Anterior cingulate cortex (tissue), 58 donors: ENCODE measurements at places on chromosomes 1 and 21.

GRCh38 chr1:244011271-244011670 lies 39.8 kb upstream of the ZBTB18 start:
- no peak for DNase-seq

DNA sequence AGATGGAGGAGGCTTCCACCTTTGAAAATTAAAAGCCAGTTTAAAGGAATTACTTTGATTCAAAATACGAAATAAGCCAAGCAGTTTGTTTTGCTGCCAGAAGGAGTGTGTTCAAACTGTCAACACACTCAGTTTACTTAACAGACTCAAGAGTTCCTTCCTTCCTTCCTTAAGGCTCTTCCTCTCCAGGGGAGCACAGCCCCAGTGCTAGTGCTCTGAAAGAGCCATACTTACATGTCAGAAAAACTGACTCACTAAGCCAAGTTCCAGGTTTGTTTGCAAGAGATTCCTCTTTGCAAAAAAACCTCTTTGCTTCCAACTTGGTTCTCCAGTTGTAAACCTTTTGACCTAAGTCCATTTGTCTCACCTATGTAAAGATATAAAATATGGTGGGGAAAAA lies 14.3 kb downstream of the SETD4 start:
- DNase-seq = no peak

GRCh38 chr1:22736501-22737080 lies 26.0 kb downstream of the EPHB2 start:
- DNase-seq = no peak

DNA sequence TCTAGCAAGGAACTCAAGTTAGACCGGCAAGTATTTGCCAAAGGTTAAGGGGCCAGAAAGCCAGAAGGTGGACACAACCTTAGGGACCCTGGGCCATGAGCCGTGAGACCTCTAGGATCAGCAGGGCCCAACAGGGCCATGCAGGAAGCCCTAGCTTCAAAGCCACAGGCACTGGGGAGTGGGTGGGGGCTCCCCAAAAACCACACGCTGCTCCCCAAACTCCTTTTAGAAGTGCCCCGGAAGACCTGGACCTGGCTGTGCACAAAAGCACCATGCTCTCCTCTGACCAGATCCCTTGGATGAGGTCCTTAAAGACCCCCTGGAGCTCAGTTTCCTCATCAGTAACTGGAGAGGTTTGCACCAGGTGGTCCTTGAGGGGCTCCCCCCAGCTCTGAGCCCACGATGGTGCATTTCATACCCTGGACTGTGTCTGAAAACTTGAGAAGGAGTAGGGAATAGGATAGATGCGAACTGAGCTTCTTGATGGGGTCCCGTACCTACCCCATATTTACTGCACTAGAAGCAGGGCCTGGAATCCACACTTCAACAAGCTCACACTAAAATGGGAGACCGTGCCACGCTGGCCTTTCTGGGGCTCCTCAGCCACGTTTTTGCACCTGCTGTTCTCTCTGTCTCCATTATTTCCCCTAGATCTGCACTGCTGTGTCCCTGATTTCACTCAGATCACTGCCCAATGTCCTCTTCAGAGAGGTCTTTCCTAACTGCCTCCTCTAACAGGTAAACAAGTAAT lies 40.6 kb upstream of the LBR start:
- no peak for DNase-seq

DNA sequence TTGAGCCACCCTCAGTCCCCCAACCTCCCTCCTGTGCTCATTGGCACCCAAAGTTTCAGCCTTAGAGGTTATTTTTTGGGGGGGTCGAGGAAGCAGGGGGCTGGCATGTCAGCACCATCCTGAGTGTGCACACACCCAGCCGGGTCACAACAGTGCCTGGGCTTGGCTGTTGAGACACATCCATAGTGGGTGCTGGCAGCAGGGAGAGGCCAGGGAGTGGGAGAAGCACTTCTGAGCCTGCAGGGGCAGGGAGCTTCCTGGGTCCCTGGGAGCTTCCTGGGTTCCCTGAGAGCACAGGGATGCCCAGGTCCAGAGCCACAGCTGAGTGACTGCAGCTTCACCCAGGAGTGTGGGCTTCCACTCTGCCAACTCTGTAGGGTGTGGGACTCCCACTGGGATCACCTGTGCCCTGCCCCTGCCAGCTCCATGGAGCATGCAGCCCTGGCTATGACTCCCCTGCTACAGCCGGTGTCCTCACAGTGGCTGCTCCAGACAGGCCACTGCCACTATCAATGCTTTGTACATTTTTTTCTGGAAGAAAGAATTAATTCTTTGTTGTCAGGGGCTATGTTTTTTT lies 240.4 kb downstream of the PTGER3 start:
- no peak for DNase-seq

DNA sequence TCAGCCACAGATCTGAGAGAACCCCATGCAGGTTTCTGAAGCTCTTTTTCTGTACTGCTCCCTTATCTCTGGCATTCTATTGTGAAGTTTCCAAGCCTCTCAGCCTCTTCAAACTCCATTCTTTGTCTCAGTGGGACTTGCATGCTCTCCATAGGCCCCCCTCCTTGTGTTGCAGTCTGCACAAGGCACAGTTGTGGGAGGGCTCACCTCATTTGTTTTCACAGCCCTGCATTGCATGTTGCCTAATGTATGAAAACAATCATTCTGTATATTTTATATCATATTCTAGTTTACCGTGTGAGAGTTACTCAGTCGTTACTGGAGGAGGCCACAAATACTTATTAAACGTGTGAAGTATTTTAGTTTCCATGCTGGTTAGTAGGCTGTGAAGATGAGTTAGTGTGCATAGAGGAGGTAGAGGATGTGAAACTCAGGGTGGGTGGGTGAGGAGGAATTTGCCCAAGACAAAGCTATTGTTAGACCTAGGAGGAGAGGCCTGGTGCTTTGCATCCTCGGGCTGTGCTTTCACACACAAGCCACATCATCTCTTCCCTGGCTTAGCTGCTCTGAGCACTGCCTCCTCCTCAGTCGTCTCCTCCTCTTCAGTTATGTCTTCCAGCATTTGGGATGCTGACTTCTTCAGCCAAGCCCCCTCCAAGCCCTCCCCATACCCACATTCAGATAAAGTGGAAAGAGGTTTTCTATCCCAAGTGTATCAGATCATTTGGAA lies 7.8 kb upstream of the CHI3L2 start:
- peak; percentile 6 for DNase-seq

- no peak for DNase-seq
Measured at GRCh38 chr1:184027826-184028695, 9.5 kb downstream of the COLGALT2 start.

DNA sequence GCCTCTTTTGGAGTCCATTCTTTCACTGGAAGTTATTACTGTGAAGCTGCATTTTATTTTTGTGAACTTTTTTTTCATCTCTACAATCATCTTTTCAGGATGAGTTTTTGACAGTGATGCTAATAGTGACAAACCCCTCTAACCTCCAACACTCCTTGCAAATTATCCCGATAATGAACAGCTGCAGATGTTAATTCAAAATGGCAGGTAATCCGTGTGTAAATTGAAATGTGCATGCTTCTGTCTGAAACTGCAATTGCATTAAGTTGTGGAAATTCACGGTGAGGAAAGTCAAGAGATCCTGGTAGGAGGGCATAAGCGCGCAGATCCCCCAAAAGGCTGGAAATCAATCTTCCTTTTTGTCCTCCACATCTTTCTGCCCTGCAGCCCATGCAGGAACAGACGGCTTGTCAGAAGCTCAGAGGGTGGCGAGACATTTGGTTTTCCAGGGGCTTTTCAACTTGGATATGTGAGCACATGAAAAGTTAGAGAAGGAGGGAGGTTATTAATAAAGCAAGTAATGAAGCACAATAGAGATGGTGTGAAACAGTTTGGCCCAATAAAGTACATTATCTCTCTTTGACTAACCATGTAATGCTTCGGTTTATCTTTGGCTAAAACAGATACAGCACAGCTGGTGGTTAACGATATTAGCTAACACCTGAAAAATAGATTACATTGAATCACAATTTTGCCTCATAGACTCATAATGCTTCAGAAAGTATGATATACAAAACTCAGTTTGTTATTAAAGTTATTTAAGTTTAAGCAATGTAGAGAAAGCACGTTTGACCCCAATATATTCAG lies 143.5 kb upstream of the COA6 start:
- no peak for DNase-seq

- DNase-seq = no peak
Measured at GRCh38 chr1:3107201-3107600, 38.2 kb downstream of the PRDM16 start.

DNA sequence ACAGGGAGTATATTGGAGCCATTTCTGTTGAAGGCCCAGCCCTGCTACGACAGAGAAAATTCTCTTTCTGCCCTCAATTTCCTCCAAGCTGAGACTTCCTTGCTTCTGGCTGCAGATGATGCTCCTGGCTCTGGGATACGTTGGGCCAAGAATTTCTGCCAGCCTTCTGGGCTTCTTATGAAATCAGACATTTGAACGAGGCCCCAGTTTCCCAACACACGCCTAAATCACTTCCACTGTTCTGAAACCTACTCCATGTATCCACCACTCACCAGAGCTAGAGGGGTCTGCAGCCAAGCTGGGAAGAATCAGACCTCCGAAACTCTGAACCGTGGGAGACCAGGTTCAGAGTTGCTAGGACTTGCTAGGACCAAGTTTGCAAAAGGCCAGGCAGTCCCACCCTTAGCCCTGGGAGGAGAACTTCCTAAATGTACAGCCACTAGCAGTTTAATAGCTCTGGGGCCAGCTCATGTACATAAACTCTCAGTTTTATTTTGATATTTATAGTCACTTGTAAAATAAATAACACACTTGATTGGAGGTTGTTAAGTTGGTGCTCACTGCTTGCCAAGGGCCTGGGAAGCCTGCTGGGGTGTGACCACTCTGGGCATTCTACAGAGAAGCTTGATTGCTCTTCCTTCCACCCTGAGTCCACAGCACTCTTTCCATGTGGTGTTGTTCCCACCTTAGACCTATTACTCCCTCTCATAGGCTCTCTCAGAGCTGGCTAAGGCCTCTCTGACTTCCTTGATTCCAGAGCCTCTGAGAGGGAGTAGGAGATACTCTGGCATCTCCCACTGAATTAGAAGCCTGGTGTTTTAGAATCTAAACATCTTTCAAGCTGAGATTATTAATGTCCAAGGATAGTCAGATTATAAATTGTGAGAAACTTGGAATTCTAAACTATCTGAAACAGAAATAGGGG lies 83.4 kb upstream of the TRABD2B start:
- no peak for DNase-seq

GRCh38 chr1:161962091-161962887 lies 61.4 kb downstream of the OLFML2B start:
- DNase-seq = no peak

- no peak for DNase-seq
Measured at GRCh38 chr1:201261771-201262547, 21.3 kb upstream of the PKP1 start.

GRCh38 chr1:151760597-151761385 lies 2.5 kb downstream of the MRPL9 start:
- no peak for DNase-seq

GRCh38 chr1:205065666-205066065 lies 18.6 kb downstream of the TMEM81 start:
- no peak for DNase-seq

- DNase-seq = no peak
Measured at GRCh38 chr1:3018576-3018975, 2.7 kb upstream of the ACTRT2 start.

- DNase-seq = no peak
Measured at GRCh38 chr1:59089036-59089798, 207.7 kb upstream of the FGGY start.

GRCh38 chr1:108560189-108560873 lies 431 bp downstream of the EEIG2 start:
- DNase-seq = no peak

DNA sequence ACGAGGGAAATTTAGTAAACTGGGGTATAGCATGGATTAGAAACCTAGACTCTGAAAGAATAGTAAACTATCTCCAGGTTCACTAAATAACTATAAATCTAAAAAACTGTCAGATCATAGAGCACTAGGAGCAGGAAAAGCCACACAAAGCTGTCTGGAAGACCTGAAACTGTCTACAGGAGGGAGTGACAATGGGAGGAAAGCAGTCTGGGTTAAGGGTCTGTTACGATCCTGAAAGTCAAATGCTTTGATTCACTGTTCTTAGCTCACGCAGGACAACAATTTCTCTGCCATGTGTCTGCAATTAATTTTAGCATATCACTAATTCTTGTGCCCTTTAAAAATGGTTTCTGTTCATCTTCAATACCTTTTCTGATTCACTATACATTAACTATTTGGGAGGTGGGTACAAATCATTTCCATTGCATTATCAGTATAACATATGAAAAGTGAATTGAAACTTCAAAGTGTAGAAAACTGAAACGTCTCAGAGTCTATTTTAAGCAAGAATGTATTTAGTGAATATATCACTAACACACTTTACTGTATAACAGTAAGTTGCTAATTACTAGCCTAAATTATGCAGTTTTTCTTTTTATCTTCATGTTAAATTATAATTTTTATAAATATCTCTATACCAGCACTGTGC lies 18.4 kb downstream of the CEP170 start:
- DNase-seq = no peak

GRCh38 chr21:42621166-42621818 lies 32.1 kb upstream of the PDE9A start:
- DNase-seq = no peak

DNA sequence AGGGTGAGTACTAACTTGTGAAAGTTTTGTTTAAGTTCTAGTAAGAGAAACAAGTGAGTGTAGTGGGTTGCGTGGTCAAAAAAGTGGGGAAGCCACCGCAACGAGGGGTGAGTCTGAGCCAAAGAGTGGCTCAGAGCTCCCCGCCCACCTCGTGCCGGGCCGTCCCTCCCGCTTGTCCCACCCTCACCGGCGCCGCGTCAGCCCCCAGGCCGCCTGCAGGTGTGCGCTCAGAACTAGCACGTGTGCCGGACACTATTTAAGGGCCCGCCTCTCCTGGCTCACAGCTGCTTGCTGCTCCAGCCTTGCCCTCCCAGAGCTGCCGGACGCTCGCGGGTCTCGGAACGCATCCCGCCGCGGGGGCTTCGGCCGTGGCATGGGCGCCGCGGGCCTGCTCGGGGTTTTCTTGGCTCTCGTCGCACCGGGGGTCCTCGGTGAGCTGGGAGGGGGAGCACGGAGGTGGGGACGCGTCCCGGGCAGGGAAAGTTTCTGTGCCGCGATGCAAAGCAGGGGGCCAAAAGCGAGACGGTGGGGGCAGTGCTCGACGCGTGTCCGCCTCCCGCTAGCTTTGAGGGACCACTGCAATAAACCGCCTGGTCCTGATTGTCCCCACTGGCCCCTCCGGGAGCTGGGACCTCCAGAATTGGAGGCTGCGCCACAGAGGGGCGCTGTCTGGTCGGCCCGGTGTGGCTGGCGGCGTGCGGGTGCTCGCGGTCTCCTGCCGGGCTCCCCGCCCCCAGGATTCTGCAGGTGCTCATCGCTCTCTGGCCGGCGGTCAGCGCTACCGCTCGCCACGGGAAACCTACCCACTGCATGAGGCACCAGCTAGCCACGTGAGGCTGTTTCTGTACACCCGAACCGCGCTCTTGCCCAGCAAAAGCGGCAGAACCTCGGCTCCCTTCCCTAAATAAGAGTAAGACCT lies at the start of gene CR2:
Gene CR2, plus strand, starts transcription at position 283 of the 919 bp plus-strand sequence. Its CDS starts 91 bp downstream, at position 374.
- DNase-seq = no peak

DNA sequence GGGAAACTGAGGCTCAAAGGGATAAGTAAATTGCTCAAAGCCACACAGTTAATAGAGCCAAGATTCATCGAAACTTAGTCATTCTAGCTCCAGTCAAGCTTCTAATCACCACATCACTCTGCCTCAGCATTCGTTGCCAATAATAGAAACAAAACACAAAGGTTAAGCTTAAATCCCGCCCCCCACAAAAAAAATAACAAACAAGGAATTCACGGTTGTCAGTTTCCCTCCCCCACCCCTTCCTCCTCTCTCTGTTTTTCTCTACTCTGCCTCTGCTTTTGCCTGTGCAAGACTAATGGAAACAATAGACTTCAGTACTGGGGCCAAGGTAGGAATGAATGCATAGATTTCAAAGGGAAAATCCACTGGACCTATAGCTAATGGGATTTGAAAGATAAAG lies 70.7 kb upstream of the ZNF644 start:
- no peak for DNase-seq
